ENCODE measurements at places on chromosomes 13 and 19.

- DNase-seq, result no peak
- H3K4me1 ChIP-seq, result peaks cover 29% of the 10 kb centered on the region
- no peak within 1 kb of the TSS for H3K4me3 ChIP-seq
- H3K27me3 ChIP-seq, result peaks cover 13% of the 10 kb centered on the region
- H3K27ac ChIP-seq, result no peak within 1 kb of the TSS
- no peaks in the 10 kb centered on the region for H3K36me3 ChIP-seq
Measured at GRCh38 chr19:840519-841206, at the start of gene PRTN3. PRTN3 (plus strand) TSS chr19:840999; CDS start chr19:841009, 10 bp downstream.

DNA sequence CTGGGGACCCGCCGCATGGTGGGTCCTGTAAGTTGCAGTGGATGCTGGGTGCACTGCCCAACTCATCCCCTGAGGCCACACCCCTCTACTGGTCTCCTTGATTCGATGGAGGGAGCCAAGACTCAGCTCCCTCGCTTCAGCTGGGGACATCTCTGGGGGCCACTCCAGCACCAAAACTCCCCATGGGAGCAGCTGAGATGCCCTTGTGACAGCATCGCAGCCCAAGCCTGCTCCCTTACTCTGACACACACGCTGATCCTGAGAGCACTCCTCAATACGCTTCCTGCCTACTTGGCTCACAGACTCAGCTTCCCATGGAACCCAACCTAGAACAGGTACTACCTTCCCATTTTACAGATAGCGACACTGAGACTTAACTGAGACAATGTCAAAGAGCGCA is 56.2 kb downstream of the PEPD start:
- no peaks in the 10 kb centered on the region for H3K27me3 ChIP-seq
- no peaks in the 10 kb centered on the region for H3K4me1 ChIP-seq
- H3K27ac ChIP-seq, result no peak overlapping the region
- H3K4me3 ChIP-seq, result no peak overlapping the region
- DNase-seq, result no peak

DNA sequence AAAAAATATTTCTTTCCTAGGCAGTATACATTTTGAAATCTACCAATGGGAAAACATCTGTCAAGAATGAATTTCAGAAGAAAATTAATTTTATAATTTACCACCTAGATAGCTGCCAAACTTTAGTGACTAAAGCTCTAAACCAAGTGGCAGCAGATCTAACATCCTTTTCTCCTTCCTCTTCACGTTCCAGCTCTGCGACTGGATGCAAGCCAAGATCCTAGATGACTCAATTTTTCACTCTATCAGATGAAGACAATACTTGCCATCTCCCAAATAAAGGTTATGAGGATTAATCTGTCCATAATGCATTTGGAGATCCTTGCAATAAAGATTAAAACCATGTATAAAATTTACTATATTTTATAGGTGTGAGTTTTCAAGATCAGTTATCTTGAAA is 66.7 kb upstream of the MIR17HG start:
- no peaks in the 10 kb centered on the region for H3K36me3 ChIP-seq
- H3K4me1 ChIP-seq, result no peaks in the 10 kb centered on the region
- H3K27ac ChIP-seq, result no peak overlapping the region
- no peak overlapping the region for H3K4me3 ChIP-seq

GRCh38 chr13:79910875-79911540 is 429.9 kb downstream of the SPRY2 start:
- DNase-seq, result no peak
- H3K36me3 ChIP-seq, result no peaks in the 10 kb centered on the region
- H3K4me3 ChIP-seq, result no peak overlapping the region
- no peaks in the 10 kb centered on the region for H3K4me1 ChIP-seq

GRCh38 chr13:73715114-73715910 is 418.9 kb downstream of the KLF12 start:
- peaks cover 10% of the 10 kb centered on the region for H3K4me1 ChIP-seq
- H3K36me3 ChIP-seq, result no peaks in the 10 kb centered on the region
- H3K27ac ChIP-seq, result no peak overlapping the region
- no peaks in the 10 kb centered on the region for H3K27me3 ChIP-seq
- no peak overlapping the region for H3K4me3 ChIP-seq
- no peak for DNase-seq

GRCh38 chr19:33064458-33064791 is 263 bp downstream of the RHPN2 start:
- peaks cover 59% of the 10 kb centered on the region for H3K4me1 ChIP-seq
- no peak for DNase-seq
- peak overlapping the region; percentile 96 for H3K4me3 ChIP-seq

Data from HepG2 (cell line).